ENCODE measurements at places on chromosomes 2 and 18.

DNA sequence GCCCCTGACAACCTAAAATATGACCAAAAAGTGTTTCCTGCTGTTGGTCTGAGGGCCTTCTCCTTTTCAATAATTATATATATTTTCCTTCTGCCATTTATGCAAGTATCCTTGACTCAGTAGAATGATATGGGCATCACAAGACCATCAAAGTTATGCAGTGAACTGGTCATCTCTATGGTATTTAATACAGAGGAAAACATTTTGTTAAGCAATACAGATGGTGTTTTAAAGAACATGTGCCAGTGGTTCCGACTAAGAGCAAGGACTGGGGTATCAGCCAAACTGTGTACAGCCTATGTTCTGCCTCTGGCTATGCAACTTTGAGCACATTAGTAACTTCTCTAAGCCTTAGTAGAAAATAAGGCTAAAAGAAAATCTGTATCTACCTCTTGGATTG lies 179.0 kb downstream of the TRABD2A start:
- no peak for DNase-seq

GRCh38 chr2:45435316-45435715 lies 175.8 kb downstream of the SRBD1 start:
- DNase-seq: no peak

GRCh38 chr2:201275069-201275468 lies 14.7 kb downstream of the CASP8 start:
- no peak for DNase-seq

GRCh38 chr2:6498841-6499240 lies 366.9 kb downstream of the CMPK2 start:
- no peak for DNase-seq

DNA sequence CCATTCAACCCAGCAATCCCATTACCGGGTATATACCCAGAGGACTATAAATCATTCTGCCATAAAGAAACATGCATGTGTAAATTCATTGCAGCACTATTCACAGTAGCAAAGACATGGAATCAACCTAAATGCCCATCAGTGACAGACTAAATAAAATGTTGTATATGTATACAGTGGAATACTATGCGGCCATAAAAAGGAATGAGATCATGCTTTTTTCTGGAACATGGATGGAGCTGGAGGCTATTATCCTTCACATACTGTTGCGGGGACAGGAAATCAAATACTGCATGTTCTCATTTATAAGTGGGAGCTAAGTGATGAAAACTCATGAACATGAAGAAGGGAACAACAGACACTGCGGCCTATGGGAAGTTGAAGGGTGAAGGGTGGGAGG lies 65.1 kb downstream of the EHBP1 start:
- no peak for DNase-seq

DNA sequence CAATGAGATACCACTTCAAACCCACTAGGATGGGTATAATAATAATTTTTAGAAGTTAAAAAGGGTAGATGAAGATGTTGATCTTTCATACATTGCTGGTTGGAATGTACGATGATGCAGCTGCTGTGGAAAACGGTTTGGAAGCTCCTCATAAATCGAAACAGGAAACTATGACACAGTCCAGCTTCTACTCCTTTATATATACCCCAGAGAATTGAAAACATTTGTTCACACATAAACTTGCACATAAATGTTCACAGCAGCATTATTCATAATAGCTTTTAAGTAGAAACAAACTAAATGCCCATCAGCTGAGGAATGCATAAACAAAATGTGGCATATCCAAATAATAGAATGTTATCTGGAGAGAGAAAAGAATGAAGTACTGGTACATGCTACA lies 95.0 kb downstream of the STRADB start:
- no peak for DNase-seq

DNA sequence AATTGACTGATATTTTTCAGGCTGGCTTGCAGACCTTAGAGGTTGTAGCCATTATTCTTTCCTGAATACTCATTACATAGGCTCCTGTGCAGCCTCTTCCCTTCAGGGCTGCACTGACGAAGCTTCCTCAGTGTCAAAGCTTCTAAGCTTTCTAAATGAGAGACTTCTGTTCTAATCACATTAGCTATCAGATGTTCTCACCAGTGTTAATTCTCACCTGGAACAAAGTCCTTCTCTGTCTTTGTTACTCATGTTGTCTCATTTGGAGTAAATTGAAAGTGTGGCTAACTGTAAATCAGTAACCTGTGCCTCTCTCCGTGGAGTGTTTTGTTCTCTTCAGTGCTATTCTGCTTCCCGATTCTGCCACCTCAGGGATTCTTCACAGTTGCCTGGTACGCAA lies 76.9 kb downstream of the MC4R start:
- DNase-seq: no peak

DNA sequence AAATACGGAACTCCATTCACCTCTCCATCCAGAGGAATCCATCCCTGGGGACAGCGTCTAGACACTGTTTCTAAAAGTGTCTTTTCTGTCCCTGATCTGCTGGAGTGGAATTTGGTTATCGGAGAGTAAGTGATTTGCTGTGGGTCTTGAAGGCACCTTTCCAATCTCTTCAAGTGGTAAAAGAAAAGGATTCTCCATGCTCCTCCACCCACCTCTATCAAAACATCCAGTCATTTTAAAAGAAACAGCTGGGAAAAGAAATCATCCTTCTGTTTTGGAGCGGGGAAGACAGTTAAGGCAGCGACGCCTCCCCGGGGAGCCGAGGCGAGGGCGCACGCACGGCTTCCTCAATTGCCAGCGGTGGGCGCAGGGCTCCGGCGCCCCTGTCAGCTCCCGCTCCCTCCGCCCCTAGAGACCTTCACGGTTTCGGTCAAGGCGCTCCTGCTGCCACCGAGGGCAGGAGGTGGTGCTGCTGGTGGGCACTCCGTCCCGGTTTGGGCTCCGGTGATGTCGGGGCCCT lies 547 bp downstream of the SLC35F5 start:
- DNase-seq: no peak

DNA sequence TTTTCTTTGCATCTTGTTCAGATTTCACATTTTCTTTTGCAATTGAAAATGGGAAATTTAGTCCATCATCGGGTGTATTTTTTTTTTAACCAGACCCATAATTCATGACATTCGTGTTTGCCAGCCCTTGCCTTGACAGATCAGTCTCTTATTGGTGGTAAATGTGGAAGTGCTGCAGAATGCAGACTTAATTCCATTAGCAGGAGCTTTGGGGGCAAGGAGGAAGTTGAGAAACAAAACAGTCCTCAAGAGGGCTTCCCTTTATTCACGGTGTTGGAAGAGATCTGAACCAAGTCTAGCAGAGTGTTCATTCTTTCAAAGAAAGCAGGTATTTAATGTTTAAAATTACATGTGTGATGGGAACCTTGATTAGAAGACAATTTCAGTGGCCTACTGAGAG lies 16.6 kb upstream of the RPE start:
- DNase-seq: no peak

- DNase-seq: no peak
Measured at GRCh38 chr2:69734854-69735544, 6.9 kb upstream of the ANXA4 start.

GRCh38 chr2:3505771-3506170 lies 13.6 kb downstream of the ADI1 start:
- DNase-seq: no peak

DNA sequence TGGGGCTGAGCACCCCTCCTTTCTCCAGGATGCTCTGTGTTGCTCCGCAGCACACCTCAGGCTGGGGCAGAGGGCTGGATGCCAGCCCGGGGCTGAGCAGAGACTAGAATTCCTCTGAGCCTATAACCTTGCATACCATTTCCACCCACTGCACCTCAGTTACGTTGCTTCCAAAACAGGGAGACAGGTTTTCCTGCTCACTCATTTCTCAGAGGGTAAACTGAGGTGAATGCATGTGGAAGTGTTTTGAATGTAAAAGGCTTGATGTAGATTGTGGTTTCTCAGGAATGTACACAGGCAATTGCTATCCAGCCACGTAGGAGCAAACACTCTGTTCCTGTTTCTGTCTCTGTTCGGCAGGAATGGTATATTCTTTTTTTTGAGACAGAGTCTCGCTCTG lies 45.3 kb downstream of the EDAR start:
- DNase-seq: no peak

GRCh38 chr2:234863043-234863934 lies 88.5 kb upstream of the SH3BP4 start:
- no peak for DNase-seq

DNA sequence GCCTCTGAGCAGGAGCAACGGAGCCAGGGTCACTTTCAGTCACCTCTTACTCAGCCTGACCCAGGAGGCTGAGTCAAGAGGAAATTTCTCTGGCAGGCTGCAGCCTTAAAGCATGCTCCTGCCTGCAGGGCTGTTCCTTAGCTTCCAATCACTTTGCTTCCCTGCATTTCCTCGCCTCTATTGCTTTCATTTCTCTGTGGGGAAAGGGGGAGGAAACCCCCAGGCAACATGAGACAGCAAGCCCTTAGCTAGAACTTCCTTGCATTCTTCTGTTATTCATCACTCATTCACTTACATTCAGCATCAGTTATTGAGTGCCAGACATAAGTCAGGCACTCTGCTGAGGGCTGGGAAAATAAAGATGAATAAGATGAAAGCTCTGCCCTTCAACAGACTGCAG lies 13.0 kb downstream of the XDH start:
- no peak for DNase-seq

DNA sequence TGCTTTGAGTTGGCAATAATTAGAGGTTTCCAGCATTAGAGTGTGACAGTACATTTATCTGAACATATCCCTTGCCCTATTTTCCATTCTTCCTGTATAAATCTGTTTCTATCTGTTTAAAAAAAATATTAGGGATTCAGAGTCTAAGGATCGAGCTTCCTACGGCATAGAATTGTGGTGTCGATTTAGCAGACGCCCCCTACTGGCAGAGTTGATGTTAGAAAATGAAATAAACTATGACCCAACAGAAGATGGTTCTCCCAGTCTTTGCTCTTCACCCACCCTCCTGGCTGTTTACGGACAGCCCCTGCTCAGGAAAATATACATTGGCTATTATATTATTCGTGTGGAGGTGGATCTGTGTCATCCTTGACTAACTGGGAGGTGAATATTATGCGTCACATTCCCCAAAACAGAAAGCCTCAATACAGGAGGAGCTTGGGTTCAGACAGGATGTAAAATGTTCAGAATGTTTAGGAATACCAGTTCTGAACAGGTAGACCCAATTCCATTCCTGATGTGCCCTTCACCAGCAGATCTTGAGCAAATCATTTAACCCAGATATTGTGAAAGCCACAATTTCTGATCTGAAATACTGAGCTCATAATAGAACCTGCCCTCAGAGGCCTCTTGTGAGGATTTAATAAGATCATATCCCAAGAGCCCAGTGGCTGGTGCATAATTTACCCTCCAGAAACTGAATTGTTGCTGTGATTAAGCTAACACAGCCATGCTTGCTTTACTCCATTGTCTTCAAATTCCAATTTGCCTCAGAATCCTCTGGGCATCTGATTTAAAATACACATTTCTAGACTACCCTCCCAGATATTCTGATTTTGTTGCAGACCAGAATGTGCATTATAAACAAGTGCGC lies 10.8 kb upstream of the ERMN start:
- DNase-seq: no peak

DNA sequence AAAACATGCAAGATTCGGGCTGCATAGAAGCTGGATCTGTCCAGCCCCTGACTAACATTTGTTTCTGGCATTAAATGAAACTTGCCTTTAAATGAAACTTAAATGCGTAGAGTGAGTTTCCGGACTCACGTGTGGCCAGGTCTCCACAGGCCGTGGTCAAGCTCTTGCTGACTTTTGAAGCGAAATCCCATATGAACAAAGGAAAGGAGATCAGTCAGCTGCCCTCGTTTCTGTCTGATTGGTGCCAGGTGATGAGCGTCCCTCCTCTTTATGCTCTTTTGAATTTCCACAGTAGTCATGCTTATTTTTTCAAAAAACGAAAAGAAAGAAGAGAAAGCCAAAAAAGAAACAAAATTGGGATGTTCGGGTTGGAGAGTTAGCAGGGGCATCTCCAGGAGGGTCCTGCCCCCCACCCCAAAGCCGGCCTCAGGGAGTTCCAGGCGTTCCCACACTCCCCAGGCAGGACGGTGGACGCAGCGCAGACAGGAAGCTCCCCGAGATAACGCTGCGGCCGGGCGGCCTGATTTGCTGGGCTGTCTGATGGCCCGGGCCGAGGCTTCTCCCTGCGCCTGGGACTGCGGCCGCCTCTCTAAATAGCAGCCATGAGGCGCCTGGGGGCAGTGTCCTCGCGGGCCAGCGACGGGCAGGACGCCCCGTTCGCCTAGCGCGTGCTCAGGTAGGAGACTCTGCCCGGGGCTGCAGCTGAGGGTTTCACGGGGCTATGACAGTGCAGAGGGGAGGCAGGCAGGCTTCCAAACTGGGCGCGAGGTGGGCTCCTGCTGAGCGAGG lies at the start of gene COLEC11:
COLEC11 (plus strand) TSS at position 620 of the 789 bp plus-strand sequence. CDS start 9,229 bp downstream, outside the sequence.
- peak; percentile 71 for DNase-seq

DNA sequence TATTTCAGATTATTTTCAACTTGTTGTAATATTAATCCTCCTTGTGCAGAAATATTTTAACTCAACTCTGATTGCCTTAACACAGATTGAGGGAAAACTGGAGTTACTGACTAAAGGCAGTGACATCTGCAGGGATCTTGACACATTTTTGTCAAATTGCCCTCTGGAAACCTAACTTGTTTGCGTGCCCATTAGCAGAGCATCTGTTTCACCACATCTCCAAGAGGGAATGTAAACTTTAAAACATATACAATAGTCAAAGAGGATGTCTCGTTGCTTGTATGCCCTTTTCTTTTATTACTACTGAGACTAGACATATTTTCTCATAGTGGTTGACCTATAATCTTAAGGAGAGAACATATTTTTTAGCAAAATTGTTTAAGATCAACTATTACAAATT lies 14.2 kb downstream of the INPP1 start:
- DNase-seq: no peak

All from heart left ventricle (tissue), 16 donors.